ENCODE measurements at places on chromosomes 11 and 22. TPM values are rescaled to one million over a fixed set of nuclear protein-coding genes. Genes with fewer than 3 reads are reported as not detected.

DNA sequence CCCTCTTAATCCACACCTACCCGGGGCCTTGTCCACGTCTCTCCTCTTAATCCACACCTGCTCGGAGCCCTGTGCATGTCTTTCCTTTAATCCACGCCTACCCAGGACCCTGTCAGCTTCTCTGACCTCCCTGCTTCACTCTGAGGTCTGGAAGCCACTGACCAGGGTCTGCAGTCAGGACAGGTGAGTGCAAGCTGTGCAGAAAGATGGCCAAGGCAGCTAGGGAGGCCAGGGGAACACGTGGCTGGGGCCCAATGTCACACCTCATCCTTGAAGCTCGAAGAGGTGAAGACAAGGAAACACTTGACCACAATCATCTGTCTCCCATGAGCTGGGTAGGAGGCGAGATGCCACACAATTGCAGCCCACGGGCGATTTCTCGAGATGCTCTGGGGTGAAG is 1516.9 kb downstream of the BRD1 start:
- no peak for DNase-seq
- H3K36me3 ChIP-seq, result peaks cover 19% of the 10 kb centered on the region
- no peak overlapping the region for H3K27ac ChIP-seq
- H3K4me1 ChIP-seq, result no peaks in the 10 kb centered on the region

DNA sequence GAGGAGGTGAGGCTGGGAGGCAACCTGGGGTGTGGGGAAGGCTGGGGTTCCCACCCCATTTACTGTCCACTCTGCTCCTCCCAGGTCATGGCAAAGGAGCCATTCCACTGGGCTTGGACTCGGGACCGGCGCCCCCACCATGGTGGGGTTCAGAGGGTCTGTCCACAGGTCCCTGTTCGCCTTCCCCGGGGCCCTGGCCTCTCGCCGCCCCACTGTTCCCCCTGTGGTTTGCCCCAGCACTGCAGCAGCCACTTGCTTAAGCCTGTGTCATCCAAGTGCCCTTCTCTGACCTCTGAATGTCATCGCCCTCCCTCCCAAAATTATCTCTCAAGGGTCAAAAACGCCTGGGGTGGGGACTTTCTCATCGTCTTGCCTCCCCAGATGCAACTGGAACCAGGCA is 2.6 kb downstream of the SPDYC start:
- peaks cover 9% of the 10 kb centered on the region for H3K4me1 ChIP-seq
- no peak overlapping the region for H3K4me3 ChIP-seq
- no peak overlapping the region for H3K27ac ChIP-seq

DNA sequence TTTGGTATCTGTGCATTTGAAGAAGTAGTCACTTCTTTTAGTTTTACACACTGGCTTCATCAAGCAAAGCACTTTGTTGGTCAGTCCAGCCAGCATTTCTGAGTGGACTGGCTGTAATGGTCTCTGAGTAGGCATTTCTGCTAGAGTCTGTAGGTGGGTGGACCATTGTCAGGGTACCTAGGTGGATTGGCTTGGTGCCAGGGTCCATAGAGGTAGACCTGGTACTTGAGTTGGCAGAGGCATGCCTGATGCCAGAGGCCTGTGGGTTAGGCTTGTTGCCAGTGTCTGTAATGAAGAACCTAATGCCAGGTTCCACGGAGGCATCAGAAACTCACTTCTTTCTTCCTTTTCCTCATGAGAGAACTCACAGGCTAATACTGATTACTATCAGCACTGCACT is 157.9 kb upstream of the C11orf87 start:
- no peak for DNase-seq
- no peak overlapping the region for H3K27ac ChIP-seq
- no peaks in the 10 kb centered on the region for H3K27me3 ChIP-seq
- H3K4me1 ChIP-seq, result no peaks in the 10 kb centered on the region

DNA sequence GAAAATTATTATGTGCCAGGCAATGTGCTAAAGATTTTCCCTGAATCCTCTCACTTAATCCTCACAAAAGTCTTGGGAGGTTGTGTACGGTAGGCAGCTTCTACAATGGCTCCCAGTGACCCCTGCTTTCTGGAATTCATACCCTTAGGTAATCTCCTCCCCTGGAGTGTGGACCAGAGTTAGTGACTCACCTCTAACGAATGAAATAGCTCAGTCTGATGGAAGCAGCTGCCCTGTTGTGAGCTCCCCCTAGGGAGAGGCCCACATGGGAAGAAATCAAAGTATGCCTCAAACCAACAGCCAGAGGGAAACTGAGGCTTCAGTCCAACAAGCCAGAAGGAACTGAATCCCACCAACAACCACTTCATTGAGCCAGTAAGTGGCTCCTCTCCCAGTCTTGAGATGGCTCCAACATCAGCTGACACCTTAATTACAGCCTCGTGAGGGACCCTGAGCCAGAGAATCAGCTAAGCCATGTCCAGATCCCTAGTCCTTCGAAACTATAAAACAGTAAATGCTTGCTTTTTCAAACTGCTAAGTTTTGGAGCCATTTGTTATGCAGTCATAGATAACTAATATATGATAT is 98.9 kb upstream of the ISX start:
- peaks cover 28% of the 10 kb centered on the region for H3K27me3 ChIP-seq
- no peak overlapping the region for H3K4me3 ChIP-seq
- H3K36me3 ChIP-seq, result no peaks in the 10 kb centered on the region
- no peaks in the 10 kb centered on the region for H3K4me1 ChIP-seq
- DNase-seq, result no peak

DNA sequence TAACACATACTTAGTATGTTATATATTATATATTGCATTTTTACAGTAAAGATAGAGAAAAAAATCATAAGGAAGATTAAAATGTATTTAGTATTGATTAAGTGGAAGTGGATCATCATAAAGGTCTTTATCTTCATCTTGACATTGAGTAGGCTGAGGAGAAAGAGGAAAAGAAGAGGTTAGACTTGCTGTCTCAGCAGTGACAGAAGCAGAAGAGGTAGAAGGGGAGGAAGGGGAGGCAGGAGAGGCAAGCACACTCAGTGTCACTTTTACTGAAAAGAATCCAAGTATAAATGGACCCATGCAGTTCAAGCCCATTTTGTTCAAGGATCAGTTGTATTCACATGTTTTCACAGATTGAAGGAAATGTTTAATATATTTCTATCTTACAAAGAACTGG is 69.7 kb downstream of the GAB2 start:
- peaks cover 36% of the 10 kb centered on the region for H3K4me1 ChIP-seq
- peak overlapping the region; percentile 42 for H3K4me3 ChIP-seq
- peaks cover 8% of the 10 kb centered on the region for H3K36me3 ChIP-seq
- peak overlapping the region; percentile 71 for H3K27ac ChIP-seq
- no peaks in the 10 kb centered on the region for H3K27me3 ChIP-seq

GRCh38 chr11:75782540-75783263 is 14.1 kb downstream of the DGAT2 start:
- peaks cover 4% of the 10 kb centered on the region for H3K36me3 ChIP-seq
- no peak overlapping the region for H3K27ac ChIP-seq
- peaks cover 11% of the 10 kb centered on the region for H3K4me1 ChIP-seq
- no peak overlapping the region for H3K4me3 ChIP-seq

DNA sequence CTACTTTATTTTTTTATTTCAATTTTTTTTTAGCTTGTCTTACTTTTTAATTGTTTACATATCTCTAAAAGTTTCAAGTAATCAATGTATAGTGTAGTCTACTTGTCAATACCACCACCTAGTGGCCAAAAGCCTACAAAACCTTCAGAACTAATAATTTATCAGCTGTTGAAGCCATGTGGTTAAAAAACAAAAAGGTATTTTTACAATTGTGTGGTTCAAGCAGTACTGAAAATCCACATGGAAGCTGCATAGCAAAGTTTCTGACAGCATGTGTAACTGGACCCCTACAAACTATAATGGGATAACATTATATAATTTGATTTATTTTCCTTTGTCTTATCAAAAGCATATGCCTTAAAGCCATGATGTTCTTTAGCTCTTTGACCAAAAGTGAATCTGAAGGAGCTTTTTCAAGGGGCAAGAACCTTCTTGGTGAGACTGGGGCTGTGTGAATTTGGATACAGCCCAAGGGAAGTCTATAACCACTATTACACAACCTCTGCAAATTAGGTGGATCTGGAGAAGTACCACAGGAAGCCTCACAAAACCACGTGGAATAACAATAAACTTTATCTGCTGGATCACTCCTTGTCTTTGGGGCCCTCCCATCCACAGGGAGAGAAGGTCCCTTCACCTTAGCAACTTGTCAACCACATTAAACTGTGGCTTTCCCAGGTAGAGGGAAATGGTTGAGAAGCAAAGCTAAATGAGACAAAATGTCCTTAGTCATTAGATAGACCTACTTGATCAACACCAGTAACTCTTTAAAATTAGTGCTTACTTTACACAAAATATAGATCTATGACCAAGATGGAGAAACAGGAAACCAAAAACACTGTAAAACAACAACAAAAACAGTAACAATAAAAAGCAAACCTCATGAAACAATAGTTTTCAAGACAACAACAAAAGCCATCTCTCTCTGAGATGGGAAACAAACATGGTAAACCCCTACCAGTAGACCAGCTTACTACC is 9.9 kb downstream of the NARS2 start:
- DNase-seq, result peak; percentile 65
- H3K27ac ChIP-seq, result no peak overlapping the region
- H3K27me3 ChIP-seq, result no peaks in the 10 kb centered on the region
- peaks cover 2% of the 10 kb centered on the region for H3K36me3 ChIP-seq
- peaks cover 15% of the 10 kb centered on the region for H3K4me1 ChIP-seq

DNA sequence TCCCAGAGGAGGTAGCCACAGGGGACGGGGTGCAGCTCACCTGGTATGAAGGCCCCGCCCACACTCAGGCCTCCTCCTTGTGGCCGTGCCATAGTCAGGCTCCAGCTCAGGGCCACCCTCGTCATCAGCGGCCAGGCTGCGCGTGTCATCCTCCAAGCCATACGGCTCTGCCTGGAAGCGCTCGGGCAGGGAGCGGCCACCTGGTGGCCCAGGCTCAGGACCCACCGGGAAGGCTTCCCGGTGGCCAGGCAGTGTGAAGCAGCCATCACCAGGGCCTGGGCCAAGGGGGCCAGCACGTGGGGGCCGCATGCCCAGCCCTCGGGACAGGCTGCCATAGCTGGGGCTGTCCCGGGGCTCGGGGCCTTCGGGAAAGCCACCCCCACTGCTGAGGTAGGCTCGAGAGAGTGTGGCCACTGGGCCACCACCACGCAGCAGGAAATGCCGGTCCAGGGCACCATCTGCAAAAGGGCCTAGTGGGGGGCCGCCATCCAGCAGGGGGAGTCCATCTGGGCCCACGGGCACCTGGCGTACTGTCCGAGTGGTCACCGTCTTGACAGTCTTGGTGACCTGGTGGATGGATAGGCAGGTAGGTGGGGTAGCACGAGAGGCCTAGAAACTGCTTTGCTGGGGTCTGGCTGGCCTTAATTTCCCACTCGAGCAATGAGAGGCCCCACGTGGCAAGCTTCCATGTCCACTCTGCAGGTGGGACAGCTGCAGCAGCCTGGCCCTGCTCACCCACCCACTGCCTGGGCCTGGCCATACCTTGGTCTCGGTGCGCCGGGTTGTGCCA is 35.3 kb downstream of the ARVCF start:
- no peak overlapping the region for H3K4me3 ChIP-seq
- H3K27ac ChIP-seq, result no peak overlapping the region
- no peak for DNase-seq
- peaks cover 6% of the 10 kb centered on the region for H3K4me1 ChIP-seq

GRCh38 chr22:47059701-47060161 is 297.3 kb downstream of the TBC1D22A start:
- H3K4me3 ChIP-seq, result no peak overlapping the region
- H3K27ac ChIP-seq, result no peak overlapping the region
- no peak for DNase-seq
- peaks cover 34% of the 10 kb centered on the region for H3K4me1 ChIP-seq
- no peaks in the 10 kb centered on the region for H3K27me3 ChIP-seq
- peaks cover 36% of the 10 kb centered on the region for H3K36me3 ChIP-seq

DNA sequence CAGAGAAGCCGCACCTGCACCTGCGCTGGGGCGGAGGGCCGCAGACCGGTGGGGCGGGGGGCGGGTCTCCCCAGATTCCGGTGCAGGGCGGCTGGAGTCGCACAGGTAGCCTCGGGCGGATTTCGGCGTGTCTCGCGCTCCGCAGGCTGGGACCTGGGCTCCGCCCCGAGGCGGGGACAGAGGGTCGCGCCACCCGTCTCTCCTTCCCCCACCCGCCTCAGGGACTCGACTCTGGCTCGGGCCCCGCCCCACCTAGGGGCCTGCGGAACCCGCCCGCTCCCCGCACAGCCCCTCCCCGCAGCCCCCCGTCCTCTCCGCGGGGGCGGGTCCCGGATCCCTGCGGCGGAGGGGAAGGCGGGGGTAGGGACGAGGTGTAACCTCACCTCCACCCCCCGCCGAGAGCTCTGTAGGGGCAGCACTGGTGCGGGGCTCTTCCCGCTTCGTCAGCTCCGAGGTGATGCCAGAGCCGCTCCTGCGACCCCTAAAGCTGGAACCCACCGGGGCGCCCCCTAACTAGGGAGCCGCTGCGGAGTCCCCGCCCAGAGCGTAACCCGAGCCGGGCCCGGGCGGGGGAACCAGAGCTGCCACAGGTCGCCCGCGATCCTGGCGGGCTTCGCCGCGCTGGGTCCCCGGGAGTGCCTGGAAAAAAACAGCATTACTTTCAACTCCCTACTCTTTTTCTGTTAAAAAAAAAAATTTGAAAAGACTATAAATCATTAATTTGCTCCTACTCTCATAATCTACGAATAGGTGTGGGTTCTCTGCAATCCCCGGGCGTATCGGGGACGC is at the start of gene SLC29A2:
Gene SLC29A2 (minus strand): TSS at position 134 of the 789 bp plus-strand sequence. CDS start 169 bp downstream, outside the sequence.
- DNase-seq, result peak; percentile 66
- no peaks in the 10 kb centered on the region for H3K27me3 ChIP-seq
- H3K4me3 ChIP-seq, result peak within 1 kb of the TSS; percentile 91
- H3K36me3 ChIP-seq, result no peaks in the 10 kb centered on the region

DNA sequence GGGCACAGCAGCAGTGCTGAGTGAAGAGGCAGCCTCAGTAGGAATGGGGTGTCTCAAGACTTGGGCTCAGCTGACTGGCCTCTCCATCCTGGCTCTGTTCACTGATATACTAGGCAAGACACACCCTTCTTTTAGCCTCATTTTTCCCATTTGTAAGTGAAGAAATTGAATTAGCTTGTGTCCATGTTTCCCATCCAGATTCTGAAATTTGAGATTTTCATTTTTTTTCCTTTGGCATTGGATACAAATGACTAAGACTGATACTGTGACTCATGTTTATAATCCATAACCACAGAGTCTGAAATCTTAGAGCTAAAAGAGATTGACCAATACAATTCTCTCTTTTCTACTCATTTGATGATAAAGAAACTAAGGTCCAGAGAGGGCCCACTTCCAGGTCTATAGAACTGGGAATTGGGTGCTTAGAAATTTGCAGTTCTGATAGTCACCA is 110.9 kb downstream of the KCNC1 start:
- DNase-seq, result no peak
- H3K4me3 ChIP-seq, result no peak overlapping the region
- no peaks in the 10 kb centered on the region for H3K4me1 ChIP-seq
- H3K36me3 ChIP-seq, result peaks cover 34% of the 10 kb centered on the region

GRCh38 chr11:22133776-22134175 is 59.1 kb upstream of the ANO5 start:
- H3K27ac ChIP-seq, result no peak overlapping the region
- no peak overlapping the region for H3K4me3 ChIP-seq
- no peaks in the 10 kb centered on the region for H3K27me3 ChIP-seq

- no peak for DNase-seq
- no peaks in the 10 kb centered on the region for H3K27me3 ChIP-seq
- H3K4me3 ChIP-seq, result no peak overlapping the region
- H3K36me3 ChIP-seq, result no peaks in the 10 kb centered on the region
Observed at GRCh38 chr11:79794484-79795393, 353.9 kb upstream of the TENM4 start.

The CRACR2B gene
- not detected for polyA plus RNA-seq

The BET1L gene
- polyA plus RNA-seq, result 45.5 TPM

The JHY gene
- 2.1 TPM for polyA plus RNA-seq

The GSTT2 gene
- not detected for polyA plus RNA-seq

The NFRKB gene
- 4.7 TPM for polyA plus RNA-seq

The FOLR3 gene
- 0.51 TPM for polyA plus RNA-seq

The VPREB1 gene
- polyA plus RNA-seq, result 23.1 TPM

The KRTAP5-7 gene
- polyA plus RNA-seq, result not detected

The GDPD4 gene
- not detected for polyA plus RNA-seq

The TREH gene
- polyA plus RNA-seq, result not detected

The TOB2 gene
- polyA plus RNA-seq, result 23.6 TPM
